ENCODE measurements at places on chromosomes 3 and 15.

DNA sequence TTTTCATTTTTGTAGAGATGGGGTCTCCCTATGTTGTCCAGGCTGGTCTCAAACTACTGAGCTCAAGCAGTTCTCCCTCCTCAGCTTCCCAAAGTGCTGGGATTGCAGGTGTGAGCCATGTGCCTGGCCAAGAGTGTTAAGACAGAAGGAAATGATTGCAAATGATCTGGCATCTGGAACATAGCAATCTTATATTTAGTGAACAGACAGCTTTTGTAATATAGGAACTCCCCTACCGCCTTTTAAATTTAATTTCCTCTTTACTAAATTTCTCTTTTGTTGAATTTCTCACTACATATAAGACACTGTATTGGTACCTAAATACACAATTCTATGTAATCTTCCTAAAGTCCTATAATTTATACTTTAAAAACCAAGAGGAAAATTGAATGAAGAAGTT is 13.1 kb downstream of the ANO10 start:
- no peak for DNase-seq

GRCh38 chr15:29305556-29305955 is 35.9 kb upstream of the NSMCE3 start:
- no peak for DNase-seq

- DNase-seq: no peak
Observed at GRCh38 chr3:64541803-64542202, 146.0 kb downstream of the ADAMTS9 start.

GRCh38 chr3:44026220-44026865 is 215.3 kb upstream of the TOPAZ1 start:
- DNase-seq: no peak

- DNase-seq: peak; percentile 33
Observed at GRCh38 chr15:50262533-50262932, 3.0 kb downstream of the HDC start.

DNA sequence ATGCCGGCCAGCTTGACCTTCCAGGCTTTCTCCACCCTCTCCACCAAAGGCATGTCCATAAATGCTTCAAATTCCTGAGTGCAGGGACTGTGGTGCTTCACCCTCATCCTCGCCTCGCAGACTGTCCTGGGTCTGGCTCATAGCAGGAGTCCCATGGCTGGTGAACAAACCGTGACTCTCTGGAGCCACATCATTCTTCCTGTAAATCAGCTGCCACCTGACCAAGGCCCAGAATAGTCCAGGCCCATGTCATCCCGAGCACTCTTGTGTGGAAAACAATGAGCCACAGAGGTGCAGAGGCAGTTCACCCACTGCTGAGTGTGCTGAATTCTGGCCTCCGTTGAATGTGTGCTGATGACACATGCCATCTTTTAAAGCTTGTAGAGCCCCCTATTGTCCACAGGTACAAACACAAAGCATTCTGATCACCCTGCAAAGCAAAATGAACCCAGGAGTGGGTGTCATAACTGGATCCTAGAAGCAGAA is 68.6 kb downstream of the ABHD5 start:
- DNase-seq: no peak

Data from stimulated activated CD8-positive, alpha-beta memory T cell treated with anti-CD3 and anti-CD28 coated beads, Interleukin-4, amount 100 ng/mL, for 24 hours (primary cell).